ENCODE measurements at places on chromosomes 12 and 14.

DNA sequence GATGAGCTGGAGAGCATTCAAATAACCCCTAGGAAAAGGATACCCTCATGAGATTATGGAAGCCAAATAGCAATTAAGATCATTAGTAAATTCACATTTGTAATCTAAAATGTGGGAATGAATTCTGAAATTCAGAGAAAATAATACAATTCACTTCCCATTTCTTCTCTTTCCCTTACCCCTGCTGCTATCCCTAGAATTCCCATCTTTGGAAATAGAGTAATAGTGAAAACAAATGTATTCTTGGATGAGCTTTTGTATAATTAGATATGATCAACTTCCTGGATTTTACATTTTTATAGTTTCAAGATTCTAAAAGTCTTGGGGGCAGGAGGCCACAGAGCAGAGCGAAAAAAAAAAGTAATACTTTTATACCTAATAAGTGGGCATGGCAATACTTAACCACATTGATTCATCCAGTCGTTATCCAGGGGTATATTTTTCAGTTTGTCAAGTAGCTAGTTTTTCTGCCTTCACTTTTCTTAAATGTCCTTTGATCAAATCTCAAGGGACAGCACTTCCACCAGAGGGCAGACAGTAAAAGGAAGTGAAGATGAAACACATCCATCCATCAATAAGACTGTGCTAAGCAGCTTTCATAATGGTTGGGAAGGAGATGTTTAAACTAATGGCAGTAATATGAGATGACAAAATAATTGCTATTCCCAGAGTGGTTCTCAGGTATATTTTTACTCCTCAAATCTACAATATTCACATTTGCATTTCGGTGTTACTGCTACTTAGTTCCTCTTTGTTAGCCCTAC, 401.3 kb downstream of the DIO2 start:
- no peak for DNase-seq

- DNase-seq, result no peak
These were observed 50.1 kb downstream of the CHST11 start for GRCh38 chr12:104506676-104507401.

GRCh38 chr12:62522984-62523383, 56.4 kb downstream of the MON2 start:
- no peak for DNase-seq

DNA sequence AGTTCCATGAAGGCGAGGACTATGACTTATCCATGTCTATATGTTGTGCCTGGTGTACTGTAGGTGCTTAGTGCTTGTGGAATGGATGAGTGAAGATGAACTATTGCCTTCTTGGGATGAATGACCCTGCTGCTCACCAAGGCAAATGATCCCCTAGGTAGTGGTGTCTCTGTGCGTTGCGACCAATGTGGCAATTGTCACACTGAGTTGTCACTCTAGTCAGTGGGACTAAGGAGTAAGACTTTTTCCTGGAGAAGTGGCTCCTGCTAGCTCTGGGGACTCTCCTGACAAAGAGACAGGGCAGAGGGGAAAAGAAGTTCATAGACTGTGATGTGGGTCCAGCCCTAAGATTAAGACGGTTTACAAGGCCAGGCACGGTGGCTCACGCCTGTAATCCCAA, 3.4 kb upstream of the ACVR1B start:
- no peak for DNase-seq

DNA sequence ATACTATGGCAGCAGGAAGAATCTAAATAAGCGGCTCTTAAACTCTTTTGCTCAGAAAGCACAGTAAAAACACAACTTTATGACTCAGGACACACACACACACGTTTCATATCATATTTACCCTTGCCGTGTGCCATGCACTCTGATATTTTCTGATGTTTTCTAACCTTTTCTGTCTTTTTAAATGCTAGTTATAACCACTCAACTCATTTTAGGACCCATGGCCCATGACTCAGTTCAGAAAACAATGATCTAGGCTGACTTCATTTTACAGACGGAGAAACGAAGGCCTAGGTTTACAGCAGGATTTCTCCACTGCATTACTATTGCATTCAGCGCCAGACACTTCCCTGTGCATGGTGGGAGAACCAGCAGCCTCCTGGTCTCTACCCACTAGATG, 9.1 kb downstream of the VWF start:
- no peak for DNase-seq

DNA sequence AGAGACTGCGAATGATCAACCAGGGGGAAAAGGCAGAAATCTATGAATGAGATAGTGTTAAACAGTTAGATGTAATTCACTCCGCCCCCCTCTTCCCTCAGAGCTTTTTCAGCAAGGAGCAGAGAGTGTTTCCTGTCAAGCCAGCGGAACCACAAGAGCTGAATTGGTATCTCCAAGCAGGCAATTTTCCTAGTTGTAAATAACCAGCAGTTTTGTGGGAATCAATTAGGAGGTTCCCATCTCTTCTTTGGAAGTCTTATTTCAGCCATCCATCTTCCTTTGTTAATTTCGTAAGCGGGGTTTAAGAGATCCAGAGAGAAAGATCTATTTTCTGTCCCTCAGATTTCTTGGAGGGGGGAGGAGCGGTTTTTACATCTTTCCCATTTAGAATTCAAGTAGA, 178.0 kb downstream of the FOXN3 start:
- DNase-seq, result no peak

DNA sequence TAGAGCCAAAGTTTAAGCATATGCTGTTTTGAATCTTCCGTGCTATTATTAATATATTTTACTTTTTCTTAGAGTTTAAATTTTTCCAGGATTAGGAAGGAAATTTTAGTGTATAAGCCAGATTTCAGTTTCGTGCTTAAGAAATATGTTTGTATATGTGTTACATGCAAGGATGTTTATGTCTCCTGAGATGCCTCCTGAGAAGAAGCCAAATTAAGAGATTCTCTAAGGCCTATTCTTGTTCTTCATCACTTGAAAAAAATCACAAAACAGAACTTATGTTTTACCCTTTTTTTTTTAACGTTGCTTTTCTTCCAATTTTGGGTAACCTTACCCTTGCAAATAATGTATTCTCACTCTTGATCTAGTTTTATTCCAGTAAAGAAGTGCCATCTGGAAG, 412.7 kb downstream of the TMTC2 start:
- no peak for DNase-seq

DNA sequence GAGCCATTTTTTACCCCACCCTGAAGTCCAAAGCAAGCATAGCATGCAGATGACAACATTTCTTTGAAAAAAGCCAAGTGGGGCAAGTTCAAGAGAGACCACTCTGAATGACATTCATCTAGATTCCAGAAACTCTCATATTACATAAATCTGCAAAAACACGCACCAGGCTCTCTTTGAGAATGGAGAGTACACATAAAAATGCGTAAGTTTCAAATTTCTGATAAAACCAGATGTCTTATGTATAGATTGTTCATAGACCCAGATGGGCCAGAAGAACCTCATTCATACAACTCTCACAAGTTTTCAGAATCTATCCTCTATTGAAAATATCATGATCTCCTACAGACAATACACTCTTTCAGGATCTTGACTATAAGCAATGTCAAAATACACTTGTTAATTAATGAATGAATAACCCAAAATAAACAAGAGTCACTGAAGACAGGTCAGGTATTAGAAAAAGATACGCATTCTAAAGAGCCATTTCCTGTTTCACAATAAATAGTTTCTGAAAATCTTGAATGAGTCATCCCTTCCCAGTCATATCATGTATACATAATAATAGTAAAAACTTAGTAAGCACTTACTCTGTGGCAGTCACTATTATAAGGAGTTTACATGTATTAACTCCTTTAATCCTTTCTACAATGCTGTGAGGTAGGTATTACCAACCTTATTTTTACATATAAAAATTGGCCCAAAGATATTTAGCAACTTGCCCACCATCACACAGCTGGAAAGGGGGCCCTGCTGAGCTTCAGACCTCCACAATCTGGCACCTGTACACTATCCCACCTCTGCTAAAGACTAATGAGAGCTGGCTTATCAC, 72.0 kb downstream of the PPP2R5E start:
- DNase-seq, result no peak

DNA sequence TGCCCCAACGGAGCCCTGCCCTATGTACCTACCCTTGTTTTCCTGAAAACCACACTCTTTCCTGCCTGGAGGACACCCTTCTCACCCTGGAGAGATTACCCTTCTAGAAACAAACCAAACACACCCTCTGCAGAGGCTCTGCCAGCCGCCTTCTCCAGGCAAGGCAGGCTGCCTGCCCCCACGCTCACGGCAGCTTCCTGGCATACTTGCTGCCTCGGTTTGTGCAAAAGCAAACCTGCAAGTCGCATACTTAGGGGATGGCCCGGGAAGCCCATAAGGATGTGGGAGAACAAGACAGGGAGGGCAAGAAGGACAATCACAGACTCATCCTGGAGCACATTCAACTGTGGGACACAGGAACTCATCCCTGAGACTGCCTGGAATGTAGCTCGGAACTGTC, 154.0 kb upstream of the DIO3 start:
- no peak for DNase-seq

GRCh38 chr14:77306416-77306815, 14.3 kb downstream of the POMT2 start:
- no peak for DNase-seq

DNA sequence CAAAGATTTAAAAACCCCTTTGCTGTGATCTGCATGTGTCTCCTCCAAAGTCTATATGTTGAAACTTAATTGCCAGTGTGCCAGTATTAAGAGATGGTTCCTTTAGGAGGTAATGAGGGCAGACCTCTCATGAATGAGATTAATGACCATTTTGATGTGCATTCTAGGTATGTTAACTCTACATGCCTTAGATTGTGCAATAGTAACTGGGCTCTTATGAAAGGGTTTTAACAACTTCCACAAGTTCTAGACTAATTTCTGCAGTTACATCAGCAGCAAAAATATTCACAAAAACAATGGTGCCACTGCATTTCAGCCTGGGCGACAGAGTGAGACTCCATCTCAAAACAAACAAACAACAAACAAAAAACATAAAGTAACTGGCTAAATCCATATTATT, 3.8 kb upstream of the TAS2R10 start:
- DNase-seq, result no peak

GRCh38 chr12:13079440-13079906, 24.0 kb downstream of the GSG1 start:
- no peak for DNase-seq

DNA sequence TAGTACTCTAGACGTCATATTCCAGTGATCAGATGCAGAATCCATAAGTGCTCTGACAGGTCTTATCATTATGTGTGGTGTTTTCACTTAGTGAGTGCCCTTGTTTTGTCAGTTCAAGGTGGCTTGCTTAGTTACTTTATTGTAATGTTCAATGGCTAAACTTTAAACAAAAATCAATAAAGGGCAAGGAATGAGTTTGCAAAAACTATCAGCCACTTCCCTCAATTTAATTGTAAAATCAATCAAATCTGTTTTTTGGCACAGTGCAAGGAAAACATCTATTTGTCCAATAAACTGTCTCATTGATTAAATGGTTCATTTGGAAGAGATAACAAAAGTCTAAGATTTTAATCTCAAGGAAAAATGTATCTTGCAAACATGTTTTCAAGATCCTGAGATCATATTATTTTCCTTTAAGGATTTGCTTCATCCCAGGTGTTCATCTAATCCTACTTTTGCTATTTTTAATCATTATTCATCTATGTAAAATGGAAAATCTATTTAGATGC, 59.6 kb upstream of the EEA1 start:
- no peak for DNase-seq

DNA sequence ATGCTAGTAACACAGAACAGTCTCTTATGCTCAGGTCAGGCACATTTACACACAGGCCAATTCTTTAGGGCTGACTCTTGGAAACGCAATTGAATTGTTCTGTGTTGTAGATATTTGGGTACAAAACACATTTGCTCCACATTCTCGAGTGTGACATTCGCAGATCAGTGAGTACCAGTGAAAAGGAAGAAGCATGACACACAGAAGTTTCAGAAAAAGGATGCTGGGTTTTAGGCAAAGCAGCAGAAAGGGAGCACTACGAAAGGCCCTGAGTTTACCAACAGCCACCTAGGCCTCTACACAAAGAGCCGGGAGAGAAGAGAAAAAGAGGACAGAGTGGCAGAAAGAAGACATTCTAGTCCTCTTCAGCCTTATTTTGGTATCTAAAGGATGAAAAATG, 254.4 kb upstream of the BTG1 start:
- no peak for DNase-seq

DNA sequence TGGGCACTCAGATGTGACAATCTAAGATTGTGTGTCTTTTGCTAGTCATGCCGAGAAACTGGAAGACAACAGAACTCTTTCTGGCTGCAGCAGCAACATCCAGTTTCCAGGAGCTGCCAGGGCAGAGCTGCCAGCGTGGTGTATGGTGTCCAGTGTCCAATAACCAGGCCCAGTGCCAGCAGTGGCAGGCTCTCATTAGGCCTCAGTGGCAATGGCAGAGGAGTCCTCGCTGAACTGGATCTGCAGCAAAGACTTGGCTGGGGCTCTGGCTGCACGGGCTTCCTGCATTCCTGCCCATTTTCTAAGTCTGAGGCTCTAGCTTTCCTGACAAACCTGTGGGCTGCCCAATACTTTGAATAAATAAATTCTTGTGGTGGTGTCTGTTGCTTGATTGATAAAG, 26.2 kb upstream of the PPM1A start:
- peak; percentile 94 for DNase-seq

DNA sequence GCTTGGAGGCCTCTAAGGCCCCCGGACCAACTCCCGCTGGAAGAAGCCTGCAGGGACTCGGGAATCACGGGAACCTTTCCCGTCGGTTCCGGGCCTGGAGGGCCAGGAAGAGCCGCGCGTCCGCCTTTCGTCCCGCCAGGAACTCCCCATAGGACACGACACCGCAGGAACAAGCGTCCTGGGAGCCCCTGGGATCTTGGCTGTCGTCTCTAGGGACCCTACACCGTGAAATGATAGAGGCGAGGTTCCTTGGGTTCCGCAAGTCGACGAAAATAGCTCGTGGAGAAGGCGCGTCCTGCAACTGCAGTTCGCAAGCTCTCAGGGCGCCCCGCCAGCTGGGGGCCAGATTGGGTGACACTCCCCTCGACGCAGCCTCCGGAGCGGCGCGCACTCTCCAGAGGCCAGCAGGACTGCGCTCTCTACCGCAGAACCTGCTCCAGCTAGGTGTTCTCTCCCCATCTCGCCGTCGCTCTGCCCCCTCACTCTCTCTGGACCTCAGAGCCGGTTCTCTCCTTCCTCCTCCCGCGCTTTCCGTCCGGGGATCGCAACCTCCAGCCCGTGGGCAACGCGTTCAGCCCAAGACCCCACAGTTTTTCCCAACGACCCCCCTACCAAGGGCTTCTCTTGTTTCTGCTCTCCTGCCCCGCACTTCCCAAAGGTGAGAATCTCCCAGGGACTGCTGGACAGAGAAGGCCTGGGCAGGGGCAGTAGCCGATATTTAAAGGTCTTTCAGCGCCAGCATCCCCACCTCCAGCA, 776 bp downstream of the BMP4 start:
- peak; percentile 81 for DNase-seq

- DNase-seq, result no peak
These were observed 479.3 kb downstream of the SLC16A7 start for GRCh38 chr12:60075091-60075490.

- DNase-seq, result no peak
These were observed 5.7 kb downstream of the NTF3 start for GRCh38 chr12:5437589-5437988.

DNA sequence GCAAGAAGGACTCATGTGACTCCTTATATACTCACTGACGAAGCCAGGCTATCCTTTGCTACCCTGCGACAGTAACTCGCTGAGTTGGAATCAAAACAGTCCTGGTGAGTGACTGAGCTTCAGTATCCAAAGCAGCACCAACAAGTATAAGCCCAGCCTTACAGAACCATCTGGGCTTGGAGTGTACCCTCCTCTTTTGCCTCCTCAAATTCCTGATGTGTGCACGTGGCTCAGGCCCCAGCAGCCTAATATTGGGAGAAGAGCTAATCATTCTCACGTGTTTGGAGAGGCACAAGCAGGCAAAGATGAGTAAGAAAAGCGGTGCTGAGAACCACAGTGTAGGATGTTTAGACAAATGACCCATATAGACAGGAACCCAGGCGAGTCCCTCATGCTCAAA, 34.4 kb downstream of the PPTC7 start:
- no peak for DNase-seq

Measured in psoas muscle (tissue), 8 donors.